ENCODE measurements at places on chromosomes 5 and 9.
A peak's percentile ranks its signal among the peaks of the same experiment; 100 is the strongest.

DNA sequence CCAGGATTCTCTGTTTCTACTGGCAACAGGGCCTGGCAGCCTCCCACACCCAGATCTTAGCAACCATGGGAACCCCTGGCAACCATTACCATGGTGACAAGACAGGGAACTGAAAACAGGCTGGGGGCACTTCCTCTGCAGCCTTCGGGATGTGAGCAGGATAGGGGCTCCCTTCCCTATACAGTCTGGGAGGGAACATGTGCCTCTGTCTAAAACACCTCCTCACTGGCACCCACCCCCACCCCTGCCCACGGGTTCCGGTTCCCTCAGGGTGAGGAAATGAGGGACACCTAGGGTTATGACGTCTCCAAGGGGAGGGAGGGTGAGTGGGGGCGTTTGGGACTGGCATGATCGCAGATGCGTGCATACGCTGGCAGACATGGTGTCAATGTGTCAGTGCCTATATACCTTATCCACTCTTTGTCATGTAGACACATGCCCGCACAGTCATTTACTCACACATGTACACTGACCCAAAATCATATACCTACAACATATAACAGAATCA lies 3.0 kb upstream of the DNAJB5 start:
- ATAC-seq, result peak; percentile 18

DNA sequence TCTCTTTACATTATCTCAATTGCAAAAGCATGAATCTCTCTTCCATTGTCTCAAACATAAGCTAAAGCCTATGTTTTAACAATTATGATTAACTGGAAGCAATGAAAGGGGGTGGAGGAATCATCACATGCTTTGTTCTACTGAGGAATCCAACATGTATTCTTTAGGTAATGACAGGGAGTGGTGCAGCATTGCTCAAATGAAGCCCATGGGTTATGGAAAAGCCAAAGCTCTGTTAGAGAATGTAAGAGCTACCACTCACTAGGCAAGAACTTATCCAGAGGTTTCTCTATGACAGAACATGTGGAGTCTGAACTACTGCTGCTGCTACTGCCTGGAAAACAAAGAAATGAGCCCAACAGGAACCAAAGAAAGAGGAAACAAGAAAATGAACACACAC lies 28.7 kb downstream of the KIF3A start:
- no peak for ATAC-seq

DNA sequence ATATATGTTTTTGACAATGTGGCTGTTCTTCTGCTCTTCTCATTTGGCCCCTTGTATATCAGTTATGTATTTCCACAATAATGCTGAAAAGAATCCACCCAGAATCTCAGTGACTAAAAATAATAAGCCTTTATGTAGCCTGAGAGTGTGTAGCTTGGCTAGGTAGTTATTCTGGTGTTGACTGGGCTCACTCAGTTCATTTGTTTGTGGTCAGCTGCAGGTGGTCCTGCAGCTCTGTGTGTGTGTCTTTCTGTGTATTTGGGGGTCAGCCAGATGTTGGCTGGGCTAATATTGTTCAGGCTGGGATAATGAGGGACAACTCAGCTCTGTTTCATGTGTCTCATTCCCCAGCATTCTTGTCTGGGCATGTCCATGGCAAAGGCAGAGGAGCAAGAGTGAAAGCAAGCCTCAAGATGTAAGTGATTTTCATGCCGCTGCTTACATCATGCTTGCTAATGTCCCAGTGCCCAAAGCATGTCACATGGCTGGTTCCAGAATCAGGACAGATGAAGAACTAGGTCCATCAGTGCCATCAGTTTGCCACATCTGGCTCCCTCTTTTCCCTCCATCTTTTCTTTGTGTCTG lies 162.8 kb downstream of the KCTD16 start:
- ATAC-seq, result no peak

DNA sequence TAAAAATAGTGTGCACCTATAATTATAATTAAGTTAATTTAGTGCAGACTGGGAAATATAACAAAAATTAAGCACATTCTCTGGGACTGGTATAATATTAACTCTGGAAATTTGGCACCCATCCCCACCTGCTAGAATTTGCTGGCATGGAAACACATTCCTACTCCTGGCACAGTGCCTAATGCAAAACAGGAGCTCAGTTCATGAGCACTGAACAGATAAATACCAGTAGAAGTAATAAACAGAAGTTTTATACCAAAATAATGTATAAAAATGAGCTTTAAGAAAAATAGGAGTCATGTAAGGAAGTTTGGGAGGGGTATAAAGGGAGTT lies 23.7 kb upstream of the NPR3 start:
- no peak for ATAC-seq

- no peak for ATAC-seq
These were observed 381.5 kb upstream of the CDH18 start for GRCh38 chr5:20369518-20369885.

DNA sequence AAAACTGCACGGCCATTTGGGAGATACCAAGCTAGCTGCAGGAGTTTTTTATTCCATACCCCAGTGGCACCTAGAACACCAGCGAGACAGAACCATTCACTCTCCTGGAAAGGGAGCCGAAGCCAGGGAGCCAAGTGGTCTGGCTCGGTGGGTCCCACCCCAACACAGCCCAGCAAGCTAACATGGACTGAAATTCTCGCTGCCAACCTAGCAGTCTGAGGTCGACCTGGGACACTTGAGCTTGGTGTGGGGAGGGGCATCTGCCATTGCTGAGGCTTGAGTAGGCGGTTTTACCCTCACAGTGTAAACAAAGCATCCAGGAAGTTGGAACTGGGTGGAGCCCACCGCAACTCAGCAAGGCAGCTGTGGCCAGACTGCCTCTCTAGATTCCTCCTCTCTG lies 108.9 kb upstream of the CHD1 start:
- ATAC-seq, result no peak

DNA sequence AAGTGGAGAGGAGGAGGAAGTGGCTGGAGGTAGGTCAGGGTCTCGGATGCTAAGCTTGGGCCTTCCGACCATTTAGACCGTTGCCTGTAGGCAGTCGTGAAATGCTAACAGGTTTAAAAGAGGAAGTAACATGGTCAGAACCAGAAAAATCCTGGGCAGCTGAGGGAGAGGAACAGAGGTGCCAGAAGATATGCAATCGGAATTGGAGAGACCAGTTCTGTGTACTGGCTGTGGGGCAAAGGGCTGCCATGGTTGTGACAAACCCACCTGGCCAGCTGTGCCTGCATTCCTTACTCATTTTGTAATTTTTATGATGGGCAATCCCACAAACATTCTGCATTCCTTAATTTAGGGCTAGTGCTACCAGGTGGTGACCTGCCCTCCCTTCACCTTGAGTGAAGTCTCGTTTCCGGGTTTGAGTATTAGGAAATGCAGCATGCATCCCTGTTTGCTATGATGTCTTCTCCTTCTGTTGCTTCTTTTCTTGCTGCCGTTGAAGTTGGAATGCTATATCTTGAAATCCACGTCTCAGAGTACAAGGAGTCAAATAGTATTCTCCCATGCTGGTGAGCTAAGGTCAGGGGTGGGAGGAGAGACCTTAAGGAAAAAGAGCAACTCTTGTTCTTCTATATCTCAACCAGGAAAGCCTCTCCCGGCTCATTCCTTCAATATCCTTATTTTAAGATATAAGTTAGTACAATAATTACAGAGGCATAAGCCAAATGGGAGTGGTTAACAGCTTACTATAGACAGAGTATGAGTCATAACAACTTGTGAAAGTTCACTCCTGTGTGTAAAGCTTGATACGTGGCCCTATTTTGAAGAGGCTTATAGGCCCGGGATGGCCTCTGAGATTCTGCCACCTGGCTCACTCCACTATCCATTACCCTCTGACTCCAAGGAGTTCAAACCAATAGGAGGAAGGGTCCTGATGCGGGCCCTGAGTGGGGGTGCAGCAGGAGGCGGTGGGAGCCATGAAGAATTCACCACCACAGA lies 37.0 kb downstream of the B4GALT1 start:
- peak; percentile 98 for ATAC-seq
